RCC 7860 (cell line): ENCODE measurements at places on chromosomes 11 and 22.

GRCh38 chr22:32533265-32534111 lies 58.9 kb downstream of the FBXO7 start:
- DNase-seq, result peak; percentile 6

- peak; percentile 14 for DNase-seq
These were observed 55.0 kb upstream of the USP47 start for GRCh38 chr11:11786771-11787170.

DNA sequence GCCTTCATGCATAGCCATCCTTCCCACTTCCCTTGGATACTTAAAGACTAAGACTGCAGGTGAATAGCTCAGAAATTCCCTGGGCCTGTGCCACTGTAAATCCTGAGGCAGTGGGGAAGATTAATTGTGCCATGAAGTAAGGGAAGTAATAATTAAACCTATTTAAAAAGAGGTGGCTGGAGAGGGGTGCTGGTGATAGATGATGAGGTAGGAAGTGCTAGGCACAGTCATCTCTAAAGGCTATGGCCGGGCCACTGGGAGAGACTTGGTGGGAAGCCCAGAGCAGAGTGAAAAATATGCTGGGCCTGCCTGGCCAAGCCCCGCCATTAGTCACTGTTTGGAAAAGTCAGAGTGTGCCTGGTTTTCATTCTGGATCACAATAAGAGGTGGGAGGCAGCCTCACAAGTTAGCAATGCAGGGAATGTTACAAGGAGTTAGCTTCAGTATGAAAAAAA lies 197.2 kb upstream of the PITPNB start:
- DNase-seq, result peak; percentile 45

- no peak for DNase-seq
These were observed 6.5 kb downstream of the FAR1 start for GRCh38 chr11:13674799-13675509.

- DNase-seq, result peak; percentile 97
These were observed 26.3 kb upstream of the GNB1L start for GRCh38 chr22:19880786-19881569.

GRCh38 chr11:86741839-86742805 lies 58.2 kb upstream of the PRSS23 start:
- peak; percentile 76 for DNase-seq

GRCh38 chr11:77055913-77056312 lies 10.9 kb upstream of the CAPN5 start:
- DNase-seq, result no peak

DNA sequence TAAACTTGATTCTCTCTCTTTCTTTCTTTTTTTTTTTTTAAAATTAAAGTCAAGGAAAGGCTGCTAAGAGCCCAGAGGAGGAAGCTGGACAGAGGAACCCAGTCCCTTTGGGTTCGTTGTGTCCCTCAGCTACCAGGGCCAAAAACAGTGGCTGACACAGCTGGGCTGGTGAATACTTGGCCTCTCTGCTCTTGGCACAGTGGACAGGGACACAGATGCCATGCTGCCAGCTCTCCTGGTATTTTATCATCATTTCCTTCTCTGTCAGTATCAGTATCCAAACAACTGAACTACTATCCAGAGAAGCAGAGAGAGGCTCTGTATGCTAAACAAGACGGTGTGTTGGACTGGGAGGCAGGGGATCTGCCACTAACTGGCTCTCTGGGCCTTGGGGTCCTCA lies 123.7 kb upstream of the CCDC90B start:
- no peak for DNase-seq

DNA sequence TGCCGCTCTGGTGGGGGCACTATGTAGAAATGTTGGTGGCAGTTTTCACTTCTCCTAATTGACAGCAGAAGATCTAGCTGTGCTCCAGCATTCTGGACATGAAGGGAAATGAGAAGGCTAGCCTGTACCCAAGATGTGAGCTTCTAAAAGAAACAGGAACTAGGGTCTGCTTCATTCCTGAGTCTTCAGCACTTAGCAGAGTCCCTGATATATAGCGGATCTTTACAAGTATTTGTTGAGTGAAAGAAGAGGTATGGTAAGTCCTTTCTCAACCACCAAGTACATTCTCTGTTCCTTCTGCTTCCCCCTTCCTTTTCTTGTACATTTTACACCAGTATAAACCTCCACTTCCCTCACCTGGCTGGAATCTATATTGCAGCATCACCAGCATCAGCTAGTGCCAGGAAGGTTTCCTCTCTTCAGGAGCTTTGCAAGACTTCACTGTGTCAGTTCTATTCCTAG lies 408.3 kb upstream of the CADM1 start:
- DNase-seq, result peak; percentile 50

GRCh38 chr11:117940736-117941135 lies 11.5 kb upstream of the TMPRSS13 start:
- no peak for DNase-seq

DNA sequence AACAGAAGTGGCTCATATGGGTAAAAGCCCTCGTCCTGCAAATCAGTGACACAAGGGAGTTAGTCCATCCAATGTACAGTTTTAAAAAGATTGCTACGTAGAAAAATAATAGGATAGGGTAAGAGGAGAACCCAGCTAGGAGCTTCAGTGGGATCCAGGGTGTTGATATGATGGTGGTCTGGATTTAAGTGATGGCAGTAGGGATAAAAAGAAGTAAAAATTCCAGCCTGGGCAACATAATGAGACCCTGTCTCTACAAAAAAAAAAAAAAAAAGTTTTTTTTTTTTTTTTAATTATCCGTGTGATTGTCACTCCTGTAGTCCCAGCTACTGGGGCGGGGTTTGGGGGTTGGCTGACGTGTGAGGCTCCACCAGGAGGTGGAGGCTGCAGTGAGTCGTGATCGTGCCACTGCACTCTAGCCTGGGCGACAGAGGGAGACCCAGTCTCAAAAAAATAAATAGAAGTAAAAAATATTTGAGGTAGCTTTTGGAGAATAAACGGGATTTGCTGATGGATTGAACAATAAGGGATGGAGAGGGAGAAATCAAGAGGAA lies 7.0 kb upstream of the L3MBTL2 start:
- no peak for DNase-seq

- no peak for DNase-seq
These were observed 26.3 kb downstream of the FADS2 start for GRCh38 chr11:61854206-61854895.

DNA sequence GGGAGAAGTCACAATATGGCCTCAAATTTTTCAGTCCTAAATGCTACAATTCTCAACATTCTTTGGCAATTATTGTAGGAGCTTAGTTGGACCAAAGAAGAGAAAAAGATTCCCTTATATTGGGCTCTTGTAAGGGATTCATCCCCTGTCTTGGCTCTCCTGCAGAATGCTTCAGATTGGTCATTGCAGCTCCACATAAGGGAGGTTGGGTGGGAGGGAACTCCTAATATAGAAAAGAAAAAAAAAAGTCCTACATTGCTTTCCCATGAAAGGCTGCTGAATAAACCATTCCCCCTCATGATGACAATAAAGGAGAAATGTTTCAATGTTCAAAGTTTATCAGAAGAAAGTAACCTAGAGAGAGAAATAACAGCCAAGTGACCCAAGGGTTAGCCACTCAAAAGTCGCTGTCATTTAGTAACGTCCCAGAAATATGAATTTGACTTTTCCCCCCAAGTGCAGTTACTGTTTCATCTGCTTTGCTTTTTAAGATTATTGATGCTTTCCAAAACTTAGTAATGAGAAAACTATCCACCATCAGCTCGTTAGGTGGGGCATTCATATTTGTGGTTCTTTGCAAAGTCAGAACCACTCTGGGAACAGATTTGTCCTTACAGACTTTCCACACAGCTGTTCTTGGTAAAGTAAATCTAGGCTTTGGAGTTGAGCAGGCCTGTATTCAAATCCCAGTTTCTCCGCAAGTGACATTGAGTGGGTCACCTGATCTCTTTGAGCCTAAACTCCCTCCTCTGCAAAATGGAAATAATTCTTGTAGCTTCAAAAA lies 5.0 kb upstream of the SLC1A2 start:
- no peak for DNase-seq

DNA sequence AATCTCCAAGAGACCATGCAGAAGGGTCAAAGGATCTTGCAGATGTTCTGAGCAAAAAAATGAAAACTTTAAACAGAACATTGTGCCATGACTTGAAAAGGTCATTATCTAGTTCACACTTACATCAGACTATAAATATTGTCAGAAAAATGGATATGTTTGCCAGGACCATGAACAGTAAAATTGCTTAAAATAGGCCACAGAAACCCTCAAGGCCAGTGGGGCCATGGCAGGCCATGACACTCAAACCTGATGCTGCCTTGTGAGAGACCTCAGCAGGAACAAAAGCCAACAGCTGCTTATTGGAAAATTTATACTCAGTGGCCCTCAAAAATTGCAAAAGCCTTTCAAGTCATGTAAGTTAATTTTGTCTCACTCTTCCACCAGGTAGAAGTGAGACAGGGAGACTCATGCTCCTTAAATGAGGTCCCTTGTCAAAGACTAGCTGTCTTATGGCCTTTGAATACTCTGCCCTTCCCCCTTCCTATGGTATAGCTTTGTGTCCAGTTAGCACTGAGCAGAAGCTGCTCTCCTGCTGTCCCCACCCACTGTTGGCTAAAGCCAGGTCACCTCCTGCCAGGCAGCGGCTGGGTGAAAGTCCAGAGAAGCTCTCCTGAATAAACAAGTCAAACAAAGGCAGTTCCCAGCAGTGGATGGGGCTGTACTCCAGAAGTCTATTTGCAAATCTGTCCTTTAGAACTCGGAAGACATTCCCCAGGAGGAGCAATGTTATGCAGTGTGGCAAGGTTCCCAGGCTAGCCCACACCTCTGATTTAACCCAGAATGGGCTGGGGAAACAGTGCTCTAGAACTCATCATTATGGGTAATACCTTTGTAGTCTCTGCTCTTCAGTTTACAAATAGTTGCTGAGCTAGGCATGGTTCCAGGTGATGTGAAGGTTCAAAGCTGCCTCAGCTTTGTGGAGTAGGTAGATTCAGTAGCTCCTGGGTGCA lies 21.4 kb downstream of the ADM start:
- DNase-seq, result no peak

DNA sequence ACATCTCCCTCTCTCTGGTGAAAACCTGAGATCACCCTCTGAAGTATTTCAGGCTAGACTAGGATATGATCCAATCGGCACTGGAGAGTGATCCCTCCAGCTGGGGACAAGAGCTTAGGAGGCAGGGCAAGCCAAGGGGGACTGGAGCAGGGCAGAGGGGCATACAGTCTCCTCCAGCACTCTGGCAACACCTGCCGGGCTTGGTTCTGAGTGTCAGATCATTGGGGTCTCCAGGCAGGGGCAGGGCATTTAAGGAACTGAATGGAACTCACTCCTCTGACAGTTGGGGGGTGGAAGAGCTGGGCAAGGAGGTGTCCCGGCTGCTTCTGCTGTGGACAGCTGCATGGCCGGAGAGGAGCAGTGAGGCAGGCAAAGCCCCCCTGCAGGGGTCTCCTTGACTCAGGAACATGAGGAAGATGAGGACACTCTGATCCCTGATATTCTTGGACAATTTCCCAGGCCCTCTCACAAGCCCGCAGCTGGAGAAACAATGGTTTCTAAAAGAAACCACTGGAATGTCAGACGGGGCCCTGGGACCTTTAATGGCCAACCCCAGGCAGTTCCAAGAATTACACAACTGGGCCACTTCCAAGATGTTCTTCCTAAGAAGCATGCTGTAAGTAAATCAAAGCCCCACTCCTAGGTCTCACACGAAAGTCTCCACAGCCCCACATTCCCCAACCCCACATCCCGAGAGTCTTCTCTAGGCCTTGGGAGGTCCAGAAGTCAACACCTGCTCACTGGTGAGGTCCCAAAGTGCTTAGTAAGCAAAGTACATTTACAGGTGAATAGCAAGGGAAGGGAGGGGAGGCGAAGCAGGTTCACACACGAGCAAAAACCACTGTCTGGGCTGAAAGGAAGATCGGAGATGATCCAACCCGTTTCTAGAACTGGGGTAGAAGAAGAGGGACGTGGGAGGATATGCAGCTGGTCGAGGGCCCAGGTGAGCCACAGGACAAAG lies 1.2 kb upstream of the CCDC86 start:
- peak; percentile 9 for DNase-seq
